IMR-90 (cell line): ENCODE measurements at places on chromosomes 13 and 19. TPM values are rescaled to one million over a fixed set of nuclear protein-coding genes. Genes with fewer than 3 reads are reported as not detected.
A peak's percentile ranks its signal among the peaks of the same experiment; 100 is the strongest.

GRCh38 chr13:100530671-100531213, 57.8 kb downstream of the GGACT start:
- no peaks in the 10 kb centered on the region for H3K27me3 ChIP-seq
- H3K36me3 ChIP-seq, result peaks cover 3% of the 10 kb centered on the region
- no peak overlapping the region for H3K27ac ChIP-seq
- H3K4me1 ChIP-seq, result peaks cover 2% of the 10 kb centered on the region

DNA sequence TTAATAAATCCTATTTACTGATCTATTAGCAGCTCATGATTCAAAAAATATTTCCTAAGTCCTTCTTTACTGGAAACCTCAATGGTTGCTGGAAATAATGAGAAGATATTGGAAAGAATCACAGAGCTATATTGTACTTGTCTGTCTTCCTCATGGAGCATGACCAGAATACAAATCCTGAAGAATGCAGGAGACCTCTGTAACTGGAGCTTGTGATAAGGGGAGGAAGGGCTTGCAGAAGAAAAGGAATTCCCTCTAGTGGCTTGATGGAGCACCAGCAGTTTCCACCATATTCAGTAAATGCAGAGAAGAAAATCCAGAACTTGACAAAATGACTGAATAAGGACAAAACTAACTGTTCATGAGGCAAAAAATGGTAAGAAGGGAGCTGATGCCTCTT, 1333.1 kb downstream of the EFNB2 start:
- H3K27ac ChIP-seq, result no peak overlapping the region
- no peaks in the 10 kb centered on the region for H3K4me1 ChIP-seq
- H3K4me3 ChIP-seq, result no peak overlapping the region
- no peaks in the 10 kb centered on the region for H3K36me3 ChIP-seq

DNA sequence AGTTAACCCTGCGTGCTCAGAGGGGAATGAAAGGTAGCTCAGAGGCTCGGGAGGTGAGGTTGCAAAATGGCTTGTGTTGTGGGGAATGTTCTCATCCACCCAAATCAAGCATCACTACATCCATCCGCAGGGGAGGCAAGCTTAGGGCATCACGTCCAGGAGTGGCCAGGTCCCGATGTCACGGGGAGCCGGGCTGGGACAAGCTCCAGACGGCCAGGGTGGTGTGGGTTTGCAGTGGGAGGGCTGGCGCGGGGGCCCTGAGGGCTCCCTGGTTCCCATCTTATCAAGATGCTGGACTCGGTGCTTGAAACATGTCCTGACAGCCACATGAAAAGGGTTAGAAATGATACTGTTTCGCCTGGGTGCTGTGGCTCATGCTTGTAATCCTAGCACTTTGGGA, 25.8 kb downstream of the EPN1 start:
- no peak overlapping the region for H3K4me3 ChIP-seq
- H3K36me3 ChIP-seq, result peaks cover 27% of the 10 kb centered on the region
- no peaks in the 10 kb centered on the region for H3K4me1 ChIP-seq
- no peak overlapping the region for H3K27ac ChIP-seq
- no peak for DNase-seq

DNA sequence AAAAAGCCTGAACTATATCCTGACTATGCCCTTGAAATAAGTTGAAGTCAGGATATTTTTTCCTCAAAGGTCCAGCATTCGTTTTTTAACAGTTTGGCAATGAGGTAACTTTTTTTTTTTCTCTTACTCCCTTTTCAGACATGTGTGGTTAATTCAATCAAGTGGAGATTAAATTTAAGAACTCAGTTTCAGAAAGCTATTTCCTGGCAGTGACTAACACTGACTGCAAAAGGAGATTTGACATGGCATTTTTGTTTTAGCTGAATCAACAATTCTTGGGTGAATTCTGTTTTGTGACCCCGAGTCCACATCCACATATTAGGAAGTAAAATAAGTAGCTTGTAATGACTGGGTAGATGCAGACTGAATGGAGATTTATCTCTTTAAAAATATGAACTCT, 716.4 kb downstream of the PCDH9 start:
- H3K27ac ChIP-seq, result no peak overlapping the region
- H3K4me1 ChIP-seq, result no peaks in the 10 kb centered on the region
- no peaks in the 10 kb centered on the region for H3K27me3 ChIP-seq
- DNase-seq, result peak; percentile 16
- H3K4me3 ChIP-seq, result no peak overlapping the region
- H3K36me3 ChIP-seq, result no peaks in the 10 kb centered on the region

- DNase-seq, result no peak
- H3K27me3 ChIP-seq, result peaks cover 6% of the 10 kb centered on the region
- no peak overlapping the region for H3K27ac ChIP-seq
- no peaks in the 10 kb centered on the region for H3K36me3 ChIP-seq
- no peaks in the 10 kb centered on the region for H3K4me1 ChIP-seq
- no peak overlapping the region for H3K4me3 ChIP-seq
Observed at GRCh38 chr13:46543287-46543686, 9.7 kb upstream of the LRCH1 start.

DNA sequence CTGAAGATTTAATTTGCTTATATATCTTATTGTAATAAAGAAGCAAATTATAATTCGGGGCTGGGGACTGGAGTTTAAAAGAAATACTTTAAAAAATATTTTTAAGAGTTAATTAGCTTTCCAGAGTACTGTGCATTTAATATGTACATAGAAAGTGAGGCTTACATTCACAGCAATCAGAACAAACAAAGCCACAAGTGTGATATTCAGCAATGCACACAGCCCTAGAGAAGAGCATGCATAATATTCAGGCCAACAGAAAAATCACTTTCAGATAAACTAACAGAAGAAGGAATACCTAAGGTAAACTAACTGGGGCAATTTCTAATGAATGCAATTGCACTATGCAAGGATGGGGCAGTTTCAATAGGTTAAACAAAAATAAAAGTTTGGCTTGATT, 241.8 kb downstream of the GPC6 start:
- no peaks in the 10 kb centered on the region for H3K27me3 ChIP-seq
- H3K27ac ChIP-seq, result no peak overlapping the region
- no peak for DNase-seq
- H3K36me3 ChIP-seq, result no peaks in the 10 kb centered on the region

GRCh38 chr19:10929402-10929794, 787 bp downstream of the TIMM29 start:
- H3K4me3 ChIP-seq, result peak overlapping the region; percentile 86
- H3K36me3 ChIP-seq, result peaks cover 18% of the 10 kb centered on the region
- peak overlapping the region; percentile 47; the same call in 1 of the 2 replicates for H3K27ac ChIP-seq
- H3K27me3 ChIP-seq, result no peaks in the 10 kb centered on the region
- no peak for DNase-seq

DNA sequence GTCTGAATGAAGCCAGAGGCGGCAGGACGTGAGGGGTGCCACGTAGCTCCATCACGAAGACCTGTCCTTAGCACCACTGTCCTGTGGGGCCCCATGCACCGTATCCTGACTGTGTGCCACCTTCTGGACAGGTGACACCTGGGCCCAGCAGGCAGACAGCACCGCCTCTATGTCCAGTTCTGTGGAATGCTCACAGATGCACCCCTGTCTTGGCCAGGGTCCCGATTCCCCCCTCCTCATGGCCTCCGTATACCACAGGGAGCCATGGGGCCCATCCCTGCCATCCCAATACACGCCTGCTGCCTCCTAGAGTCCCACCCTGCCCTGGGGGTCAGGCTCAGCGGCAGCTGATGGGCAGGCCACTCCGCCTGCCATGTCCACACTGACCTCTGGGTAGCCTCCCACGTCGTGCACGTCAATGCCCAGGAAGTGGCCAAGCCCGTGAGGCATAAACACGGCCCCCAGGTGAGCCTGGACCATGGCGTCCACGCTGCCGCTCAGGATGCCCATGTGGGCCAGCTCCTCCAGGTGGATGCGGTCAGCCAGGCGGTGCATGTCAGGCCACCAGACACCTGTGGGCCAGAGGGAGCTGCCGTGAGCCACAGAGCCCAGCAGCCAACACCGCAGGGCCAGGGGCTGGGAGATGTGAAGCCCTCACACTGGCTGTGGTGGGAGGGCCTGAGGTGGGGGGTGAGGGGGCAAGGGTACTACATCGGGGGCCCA, 17.6 kb downstream of the CEBPG start:
- H3K27ac ChIP-seq, result no peak overlapping the region
- peaks cover 16% of the 10 kb centered on the region for H3K36me3 ChIP-seq
- no peak for DNase-seq
- no peak overlapping the region for H3K4me3 ChIP-seq
- no peaks in the 10 kb centered on the region for H3K27me3 ChIP-seq
- peaks cover 27% of the 10 kb centered on the region for H3K4me1 ChIP-seq

GRCh38 chr19:30254789-30255188, 117.4 kb upstream of the ZNF536 start:
- H3K4me1 ChIP-seq, result no peaks in the 10 kb centered on the region
- DNase-seq, result no peak
- no peak overlapping the region for H3K4me3 ChIP-seq
- no peak overlapping the region for H3K27ac ChIP-seq

- no peaks in the 10 kb centered on the region for H3K36me3 ChIP-seq
- H3K27ac ChIP-seq, result no peak overlapping the region
- H3K27me3 ChIP-seq, result no peaks in the 10 kb centered on the region
- no peak overlapping the region for H3K4me3 ChIP-seq
- no peaks in the 10 kb centered on the region; the same call in 1 of the 2 replicates for H3K4me1 ChIP-seq
Observed at GRCh38 chr13:106573868-106574267, 5.9 kb upstream of the ARGLU1 start.

ARGLU1 gene
- 11.1 and 28.1 TPM in 2 replicates for total RNA-seq
